Stimulated activated CD4-positive, alpha-beta T cell treated with anti-CD3 and anti-CD28 coated beads, Interleukin-1b, Interleukin-23, amount 100 ng/mL, for 48 hours (primary cell): ENCODE measurements at places on chromosomes 1 and 21.

- DNase-seq: no peak
These were observed 31.6 kb upstream of the TENT5C start for GRCh38 chr1:117574161-117574835.

- DNase-seq: no peak
These were observed 210.4 kb downstream of the HIVEP3 start for GRCh38 chr1:41708332-41708731.

DNA sequence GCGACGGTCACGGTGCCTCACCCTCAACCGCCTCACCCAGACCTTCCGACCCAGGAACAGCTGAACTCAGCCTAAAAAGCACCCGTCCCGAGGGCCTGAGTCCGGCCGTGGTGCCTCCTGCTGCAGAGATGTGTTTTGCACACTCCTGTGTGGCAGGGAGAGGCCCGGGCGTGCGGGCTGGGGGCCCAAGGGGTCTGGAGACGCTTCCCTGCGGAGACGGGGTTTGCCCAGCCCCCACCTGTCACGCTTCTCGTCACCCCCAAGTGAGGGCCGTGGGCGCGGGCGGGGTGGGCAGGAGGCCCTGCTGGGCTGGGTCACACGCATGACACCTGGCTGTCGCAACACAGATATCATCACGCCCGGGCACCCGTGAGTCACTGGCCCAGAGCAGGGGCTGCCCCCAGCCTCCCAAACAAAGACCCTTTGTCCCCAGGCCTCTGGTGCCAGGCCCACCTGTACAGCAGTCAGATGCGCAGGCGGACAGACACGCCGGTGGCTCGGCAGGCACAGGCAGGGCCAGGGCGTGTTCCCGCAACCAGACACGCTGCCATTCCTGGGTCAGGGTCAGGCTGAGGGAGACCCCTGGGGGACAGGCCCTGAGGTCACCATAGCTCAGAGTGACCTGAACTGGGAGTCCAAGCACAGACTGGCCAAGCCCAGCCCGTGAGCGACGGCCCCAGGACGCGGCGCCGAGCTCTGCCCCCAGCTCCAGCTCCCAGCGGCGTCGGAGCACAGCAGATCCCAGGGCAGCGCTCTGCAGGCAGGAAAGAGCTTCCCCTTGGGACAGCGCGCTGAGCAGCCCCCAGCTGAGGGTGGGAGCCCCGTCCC lies 6.1 kb downstream of the B3GALT6 start:
- DNase-seq: no peak

GRCh38 chr1:228101994-228102790 lies 933 bp downstream of the C1orf35 start:
- peak; percentile 58 for DNase-seq

GRCh38 chr1:12712076-12712475 lies 3.8 kb upstream of the AADACL3 start:
- no peak for DNase-seq

GRCh38 chr1:3069491-3070308 lies 697 bp downstream of the PRDM16 start:
- no peak for DNase-seq

GRCh38 chr1:222829868-222830267 lies 15.0 kb downstream of the DISP1 start:
- no peak for DNase-seq

GRCh38 chr1:207805841-207806421 lies 54.1 kb downstream of the CD46 start:
- DNase-seq: no peak

DNA sequence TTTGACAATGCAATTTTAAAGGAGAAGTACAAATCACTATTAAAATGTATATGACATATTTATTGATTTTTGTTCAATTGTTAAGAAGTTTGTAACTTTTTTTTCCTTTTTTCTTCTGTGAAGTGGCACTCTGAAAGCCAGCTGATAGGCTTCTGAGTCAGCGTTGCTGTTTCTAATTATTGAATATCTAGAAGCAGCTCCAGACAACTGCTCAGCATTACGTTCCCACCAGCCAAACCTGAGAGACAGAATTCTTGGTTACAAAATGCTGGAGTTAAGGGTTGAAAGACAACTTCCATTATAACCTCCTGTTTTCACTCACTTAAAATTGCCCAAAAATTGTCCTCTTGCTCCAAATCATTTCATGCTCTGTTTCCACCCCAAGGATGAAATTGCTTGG lies 31.4 kb upstream of the LMX1A start:
- DNase-seq: no peak

DNA sequence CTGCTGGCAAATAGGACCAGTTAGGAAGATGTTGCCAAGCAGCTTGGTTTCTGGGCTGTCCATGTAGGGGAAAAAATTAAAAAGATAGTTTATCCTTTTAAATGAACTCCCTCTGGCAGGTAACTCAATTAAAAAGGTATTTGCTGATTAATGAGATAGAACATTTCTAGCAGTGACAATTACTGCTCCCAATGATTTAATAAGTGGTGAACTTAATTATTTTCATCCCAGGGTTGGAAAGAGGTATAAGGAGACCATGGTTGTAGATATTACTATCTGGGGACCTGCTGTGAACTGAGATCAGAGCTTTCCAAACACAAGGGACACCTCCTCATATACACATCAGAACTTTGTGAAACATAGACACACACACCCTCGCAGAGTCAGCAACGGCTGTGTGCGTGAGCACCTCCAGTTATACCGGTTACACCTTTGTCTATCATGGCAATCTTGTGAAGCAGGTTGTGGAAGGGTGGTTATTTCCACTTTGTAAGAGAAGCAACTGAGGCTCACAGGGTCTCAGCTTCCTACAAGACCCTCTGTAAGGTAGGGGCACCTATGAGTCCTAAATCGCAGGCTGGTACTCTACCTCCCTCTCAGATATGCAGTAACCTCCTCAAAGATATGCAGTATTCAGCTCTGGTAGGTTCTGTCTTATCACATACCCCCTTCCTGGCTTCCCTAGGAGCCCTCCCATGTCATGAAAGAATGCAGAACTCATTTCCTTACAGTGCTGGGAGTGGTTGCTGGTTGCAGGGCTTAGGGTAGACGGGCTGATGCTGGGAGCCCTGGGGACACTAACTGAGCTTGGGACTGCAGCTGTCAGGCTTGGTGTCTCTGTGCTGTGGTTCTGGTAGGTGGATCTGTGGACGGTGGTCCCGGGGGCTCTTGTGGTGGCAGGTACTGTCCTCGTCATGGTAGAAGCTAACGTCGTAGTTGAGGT lies 18.5 kb upstream of the MAGOH start:
- no peak for DNase-seq

DNA sequence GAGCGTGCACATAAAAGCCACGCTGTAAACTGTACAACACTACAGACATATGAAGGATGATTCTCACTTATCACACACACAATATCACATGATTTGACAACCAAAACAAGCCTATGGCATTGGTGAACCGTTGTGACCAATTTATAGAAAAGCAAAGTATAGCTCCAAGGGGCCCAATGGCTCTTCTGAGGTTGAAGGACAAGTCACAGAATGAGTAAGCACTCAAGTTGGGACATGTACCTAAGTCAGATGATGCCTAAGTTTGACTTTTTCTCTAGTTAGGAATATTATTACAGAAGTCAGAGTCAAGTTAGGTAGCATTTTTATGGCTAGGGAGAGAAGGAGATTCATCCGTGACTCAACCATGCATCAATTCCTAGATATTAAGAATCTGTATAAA lies 45.7 kb downstream of the PLPP3 start:
- DNase-seq: no peak

GRCh38 chr1:114499478-114499877 lies 11.5 kb downstream of the TRIM33 start:
- no peak for DNase-seq

- DNase-seq: no peak
These were observed 32.3 kb downstream of the URB1 start for GRCh38 chr21:32360401-32360975.

GRCh38 chr1:85199667-85200462 lies 951 bp downstream of the SYDE2 start:
- DNase-seq: no peak

DNA sequence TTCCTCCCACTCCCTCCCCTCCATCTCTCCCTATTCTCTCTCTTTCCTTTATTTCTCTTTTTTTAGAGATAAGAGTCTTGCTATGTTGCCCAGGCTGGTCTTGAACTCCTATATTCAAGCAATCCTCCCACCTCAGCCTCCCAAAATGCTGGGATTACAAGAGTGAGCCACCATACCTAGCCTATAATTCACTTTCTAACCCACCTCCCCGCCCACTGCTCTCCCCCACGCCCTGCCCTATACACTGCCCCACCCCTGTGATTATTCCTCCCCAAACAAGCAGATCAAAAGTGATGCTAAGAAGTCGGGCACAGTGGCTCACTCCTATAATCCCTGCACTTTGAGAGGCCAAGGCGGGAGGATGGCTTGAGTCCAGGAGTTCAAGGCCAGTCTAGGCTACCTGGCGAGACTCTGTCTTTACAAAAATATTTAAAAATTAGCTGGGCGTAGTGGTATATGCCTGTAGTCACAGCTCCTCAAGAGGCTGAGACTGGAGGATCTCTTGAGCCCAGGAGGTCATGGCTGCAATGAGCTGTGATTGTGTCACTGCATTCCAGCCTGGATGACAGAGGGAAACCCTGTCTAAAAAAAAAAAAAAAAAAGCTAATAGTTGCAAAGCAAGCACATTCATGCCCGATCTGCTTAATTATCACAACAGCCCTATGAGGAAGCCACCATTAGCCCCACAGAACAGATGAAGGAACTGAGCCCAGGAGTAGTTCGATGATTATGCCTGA lies 12.8 kb upstream of the E2F2 start:
- DNase-seq: no peak

DNA sequence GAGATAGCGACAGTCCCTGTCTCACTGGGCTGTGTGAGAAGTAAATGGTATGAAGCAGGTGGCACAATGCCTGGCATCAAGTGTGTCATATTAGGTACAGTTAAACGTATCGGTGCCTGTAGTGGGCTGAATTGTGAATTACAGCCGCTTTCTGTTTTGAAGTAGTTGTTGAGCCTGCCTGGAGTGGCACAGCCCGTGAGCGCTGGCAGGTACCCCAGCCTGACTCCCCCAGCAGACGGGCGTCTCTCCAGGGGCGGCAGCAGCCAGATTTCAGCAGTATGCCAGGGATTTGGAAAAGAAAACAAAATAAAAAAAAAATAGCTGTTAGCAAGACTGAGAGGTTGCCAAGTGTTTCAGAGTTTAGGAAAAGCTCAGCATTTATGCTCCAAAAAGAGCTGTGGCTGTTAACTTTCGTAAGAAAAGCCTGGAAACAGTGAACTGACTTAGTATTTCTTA lies 26.6 kb upstream of the GPR153 start:
- no peak for DNase-seq

DNA sequence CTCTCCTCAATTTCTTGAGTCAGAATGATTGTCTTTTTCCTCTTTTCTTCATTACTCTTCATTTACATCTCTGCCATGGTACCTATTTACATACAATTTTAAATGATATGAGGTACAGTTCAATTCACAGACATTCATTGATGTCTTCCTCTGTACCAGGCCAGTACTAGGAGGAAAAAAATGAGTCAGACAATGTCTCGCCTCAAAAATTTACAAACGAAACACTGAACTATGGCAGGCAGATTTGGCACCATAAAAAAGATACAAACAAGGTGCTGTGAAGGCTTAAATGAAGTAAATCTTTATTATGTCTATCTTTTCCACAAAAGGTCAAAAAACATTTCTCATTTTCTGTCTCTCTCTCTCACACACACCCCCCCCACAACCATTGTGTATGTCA lies 71.0 kb downstream of the RGS13 start:
- DNase-seq: no peak

GRCh38 chr1:205424901-205425600 lies 3.2 kb upstream of the LEMD1 start:
- no peak for DNase-seq

DNA sequence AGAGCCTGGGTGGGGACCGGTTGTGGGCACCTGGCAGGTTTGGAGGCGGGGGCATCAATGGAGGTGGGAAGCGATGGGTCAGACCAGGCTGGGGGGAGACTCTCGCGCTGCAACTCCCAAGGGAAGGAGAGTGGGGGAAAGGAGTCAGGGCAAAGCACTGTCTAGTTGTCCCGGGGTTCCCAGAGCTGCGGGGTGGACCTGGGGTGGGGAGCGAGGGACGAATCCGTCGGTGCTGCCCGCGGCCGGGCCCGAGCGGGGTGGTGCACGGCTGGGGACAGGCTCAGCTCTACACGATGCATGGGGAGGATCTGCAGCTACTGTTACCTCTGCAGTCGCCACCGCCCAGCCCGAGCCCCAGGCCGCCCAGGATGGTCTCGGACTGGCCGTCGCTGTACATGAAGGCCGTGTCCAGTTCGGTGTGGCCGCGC lies 427 bp downstream of the AKR7A2 start:
- DNase-seq: no peak

DNA sequence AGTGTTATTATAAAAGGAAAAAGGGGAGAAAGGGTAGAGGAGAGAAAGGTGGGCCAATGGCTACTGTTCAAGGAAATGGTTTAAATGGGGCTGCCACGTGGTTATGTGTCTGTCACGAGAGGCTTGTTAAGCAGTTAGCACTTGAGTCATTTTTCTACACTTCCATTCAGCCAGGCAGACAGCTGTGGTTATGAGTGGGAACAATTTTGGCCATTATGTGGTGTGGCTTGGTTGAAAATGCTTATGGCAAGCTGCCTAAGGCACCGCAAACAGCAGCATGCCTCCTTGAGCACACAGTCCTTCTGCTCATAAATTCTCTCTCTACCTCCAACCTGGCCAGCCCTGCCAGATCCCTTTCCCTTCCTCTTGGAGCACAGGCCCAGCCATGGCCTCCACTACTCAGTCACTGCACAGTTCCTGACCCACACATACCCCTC lies 3.2 kb upstream of the SRM start:
- no peak for DNase-seq

- peak; percentile 34 for DNase-seq
These were observed 194.6 kb downstream of the SLC45A1 start for GRCh38 chr1:8512504-8512903.

- DNase-seq: no peak
These were observed 441.9 kb upstream of the ZRANB2 start for GRCh38 chr1:71522721-71523120.

GRCh38 chr1:9687120-9687873 lies 35.8 kb downstream of the PIK3CD start:
- peak; percentile 62 for DNase-seq

- DNase-seq: peak; percentile 70
These were observed 150.0 kb downstream of the TOMM20 start for GRCh38 chr1:234978397-234979295.

GRCh38 chr1:4636644-4637380 lies 17.6 kb upstream of the AJAP1 start:
- DNase-seq: no peak
